ENCODE measurements at places on chromosomes 1 and 21.

- peak; percentile 32 for DNase-seq
Observed at GRCh38 chr1:114353262-114353661, 157.7 kb downstream of the TRIM33 start.

DNA sequence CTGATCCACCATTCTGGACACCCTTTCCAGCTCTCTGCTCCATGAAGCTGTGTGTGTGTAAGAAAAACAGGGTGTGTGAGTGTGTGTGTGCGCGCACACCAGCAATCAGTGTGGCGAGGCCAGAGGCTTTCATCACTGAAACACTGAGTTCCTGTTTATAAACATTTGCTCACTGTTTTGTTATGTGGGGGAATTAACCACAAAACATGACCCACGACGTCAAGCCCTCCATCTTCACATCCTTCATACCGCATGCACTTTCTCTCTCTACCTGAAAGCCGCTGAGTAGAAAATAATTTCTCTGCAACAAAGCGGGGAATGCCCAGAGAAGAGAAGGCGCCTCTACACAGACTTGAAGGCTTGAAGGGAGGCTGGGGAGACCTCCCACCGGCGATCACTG lies 148.9 kb upstream of the IRF2BP2 start:
- DNase-seq = no peak

DNA sequence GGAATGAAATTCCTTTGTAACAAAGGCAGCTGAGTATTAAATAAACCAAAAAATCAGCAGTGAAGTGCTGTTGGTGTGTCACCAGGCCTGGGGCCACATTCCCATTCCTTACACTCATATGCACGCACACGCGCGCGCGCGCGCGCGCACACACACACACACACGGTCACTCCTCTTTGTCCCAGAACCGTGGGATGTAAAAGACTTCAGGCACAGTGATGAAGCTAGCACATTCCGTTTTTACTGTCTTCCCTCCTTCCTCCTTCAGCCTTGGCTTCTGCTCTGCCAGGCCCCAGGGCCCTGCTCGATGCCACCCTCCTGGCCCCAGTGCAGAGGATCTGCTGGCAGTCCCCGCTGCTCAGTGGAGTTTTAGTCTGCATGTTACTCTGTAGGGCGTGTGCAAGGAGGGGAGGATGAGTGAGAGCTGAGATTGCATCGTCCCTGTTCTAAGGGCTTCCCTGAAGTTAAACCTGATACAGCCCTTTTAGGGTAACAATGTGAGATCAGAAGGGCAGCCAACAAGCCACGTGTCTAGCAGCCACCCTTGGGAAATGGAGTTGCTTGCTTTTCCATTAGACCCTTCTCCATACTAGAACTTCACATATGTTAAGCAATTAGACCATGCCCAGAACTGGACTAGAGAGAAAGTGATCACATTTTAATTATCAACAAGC lies 71.7 kb upstream of the WDR26 start:
- no peak for DNase-seq

DNA sequence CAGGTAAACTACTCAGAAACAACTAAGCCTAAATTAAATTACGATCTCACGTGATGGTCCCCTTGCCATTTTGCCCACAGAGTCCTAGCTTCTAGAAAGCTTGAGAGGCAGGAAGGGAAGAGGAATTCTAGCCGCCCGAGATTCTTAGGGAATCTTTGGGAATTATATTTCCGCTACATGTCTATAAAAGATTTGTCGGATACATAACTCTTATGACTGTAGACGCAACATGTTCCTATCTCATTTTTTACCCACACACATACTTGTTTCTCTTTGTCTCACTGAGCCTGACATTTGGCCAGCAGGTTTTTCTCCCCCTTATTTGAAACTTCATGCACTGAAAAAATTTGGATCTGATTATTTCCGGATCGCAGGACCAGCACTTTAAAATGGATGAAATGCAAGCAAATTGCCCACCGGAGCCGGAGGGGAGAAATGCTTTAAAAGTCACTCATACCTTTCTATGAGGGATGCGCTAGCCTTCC lies 5.5 kb downstream of the GLIS1 start:
- DNase-seq = no peak

GRCh38 chr1:167746988-167747655 lies 25.3 kb downstream of the MPZL1 start:
- no peak for DNase-seq

DNA sequence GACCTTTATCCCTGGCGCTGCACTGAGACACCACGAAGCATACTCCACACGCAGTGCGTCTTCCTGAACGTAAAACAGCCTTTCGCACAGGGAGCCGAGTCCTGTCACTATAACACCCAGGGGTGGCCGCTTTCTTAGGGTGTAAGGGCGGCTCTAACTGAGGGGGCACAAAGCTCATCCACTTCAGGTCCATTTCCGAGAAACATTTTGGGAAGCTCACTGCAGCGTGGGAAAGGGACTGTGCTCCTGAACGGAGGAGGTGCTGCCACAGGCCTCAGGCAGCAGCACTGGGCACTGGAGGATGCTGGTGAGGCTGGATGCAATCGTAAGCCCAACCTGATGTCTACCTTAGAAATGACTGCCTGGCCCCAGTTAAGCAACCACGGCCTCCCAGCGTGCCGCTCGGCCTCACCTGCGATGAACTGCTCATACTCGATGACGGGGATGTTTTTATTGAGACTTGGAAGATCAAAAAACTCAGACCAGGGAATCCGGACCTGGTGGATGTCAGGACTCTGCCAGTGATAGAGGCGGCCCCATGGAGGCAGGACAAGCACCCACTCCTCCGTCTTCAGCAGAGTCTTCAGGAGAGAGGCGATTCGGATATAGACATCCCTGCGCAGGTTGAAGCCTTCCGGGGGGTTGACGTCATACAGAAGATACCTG lies 2.3 kb downstream of the POFUT2 start:
- DNase-seq = no peak

DNA sequence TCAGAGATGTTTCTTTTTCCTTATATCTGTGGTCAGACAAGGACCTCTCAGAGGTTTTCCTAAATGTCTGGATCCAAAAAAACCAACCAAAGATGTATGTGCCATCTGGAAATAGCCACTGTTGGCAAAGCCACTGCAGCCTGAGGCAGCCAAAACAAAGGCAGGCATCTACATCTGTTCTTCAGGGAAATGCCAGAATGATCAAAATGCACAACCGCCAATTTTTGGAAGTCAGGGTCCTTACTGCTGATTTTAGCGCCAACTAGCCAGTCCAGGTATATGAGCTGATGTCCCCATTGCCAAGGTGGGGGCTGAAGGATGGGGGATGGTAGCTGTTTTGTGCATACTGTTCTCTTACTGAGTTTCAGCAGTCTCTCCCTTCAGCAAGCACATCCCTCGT lies 45.9 kb downstream of the SYT14 start:
- DNase-seq = no peak

- no peak for DNase-seq
Observed at GRCh38 chr1:81867235-81867634, 66.5 kb downstream of the ADGRL2 start.

- DNase-seq = no peak
Observed at GRCh38 chr1:228207851-228208821, at the start of gene OBSCN. OBSCN (plus strand) TSS chr1:228208044; CDS start chr1:228211784, 3,740 bp downstream.

DNA sequence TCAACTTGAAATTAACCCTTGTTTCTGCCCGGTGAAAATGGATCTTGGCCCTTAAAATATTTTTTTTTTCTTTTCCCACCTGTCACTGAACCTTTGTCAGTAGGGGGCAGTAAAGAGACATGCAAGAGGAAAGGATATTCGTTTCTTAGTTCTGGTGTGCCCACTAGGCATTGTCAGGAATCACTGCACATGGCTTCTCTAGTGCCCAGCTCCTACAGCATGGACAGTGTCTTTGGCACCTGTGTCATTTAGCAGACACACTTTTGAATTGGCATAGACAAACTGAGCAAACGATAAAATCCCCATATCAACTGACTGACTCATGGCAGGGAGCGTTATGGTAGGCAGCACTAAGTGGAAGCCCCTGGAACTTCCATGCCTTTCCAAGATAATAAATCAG lies 1048.1 kb downstream of the BRINP3 start:
- peak; percentile 1 for DNase-seq

GRCh38 chr1:152397474-152397873 lies 16.6 kb downstream of the CRNN start:
- no peak for DNase-seq

- DNase-seq = no peak
Observed at GRCh38 chr1:90614872-90615271, 102.2 kb downstream of the BARHL2 start.

GRCh38 chr1:43747736-43748135 lies 40.4 kb downstream of the ST3GAL3 start:
- no peak for DNase-seq

DNA sequence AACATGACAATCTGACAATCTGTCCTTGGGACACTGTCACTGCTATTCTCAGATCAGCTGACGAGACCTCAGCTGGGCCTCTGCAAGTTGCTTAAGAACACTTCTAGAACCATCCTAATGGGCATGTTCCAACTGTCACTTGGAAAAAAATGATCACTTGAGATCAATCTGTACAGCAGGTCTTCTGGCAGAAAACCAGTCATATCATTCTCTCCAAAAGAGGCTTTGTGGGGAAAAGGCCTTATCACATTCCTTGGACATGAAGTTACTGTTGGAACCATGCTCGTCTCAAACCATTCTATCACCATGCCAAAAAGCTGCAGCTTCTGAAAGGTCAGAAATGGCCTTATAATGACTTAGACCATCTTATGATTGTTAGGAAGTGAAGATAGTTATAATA lies 744.2 kb downstream of the USP25 start:
- DNase-seq = no peak

DNA sequence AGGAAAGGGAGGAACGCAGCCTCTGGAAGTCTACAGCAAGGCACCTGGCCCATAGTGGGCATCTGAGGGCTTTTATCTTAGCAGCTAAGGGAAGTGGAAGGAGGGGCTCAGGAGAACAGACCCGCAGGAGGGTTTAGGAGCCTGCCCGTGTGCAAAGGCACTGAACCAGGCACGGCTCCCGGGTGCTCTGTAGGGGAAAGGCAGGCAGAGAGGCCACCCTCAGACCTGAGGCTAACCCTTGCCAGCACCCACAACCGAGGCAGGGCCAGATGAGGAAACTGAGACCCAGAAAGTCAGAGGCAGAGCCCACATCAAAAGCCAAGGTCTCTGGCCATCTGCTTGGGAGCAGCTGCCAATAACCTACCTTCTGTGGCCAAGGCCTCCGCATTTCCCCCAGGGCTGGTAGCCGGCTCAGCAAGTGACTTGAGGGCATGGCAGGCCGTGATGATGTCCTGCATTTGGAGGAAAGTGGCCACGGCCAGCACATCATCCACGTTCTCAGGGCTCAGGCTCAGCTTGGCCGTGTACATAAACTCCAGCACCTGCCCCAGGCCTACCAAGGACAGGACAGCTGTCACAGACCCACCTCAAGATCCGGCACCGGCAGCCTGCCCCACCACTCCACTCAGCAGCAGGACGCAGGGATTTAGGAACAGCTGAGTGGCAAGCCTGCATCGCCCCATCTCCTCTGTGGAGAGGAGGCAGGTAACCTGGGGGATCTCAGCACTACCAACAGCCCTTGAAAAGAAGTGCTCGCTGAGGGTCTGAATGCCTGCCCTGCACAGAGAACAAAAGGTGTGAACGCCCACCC lies 29.1 kb downstream of the ZBTB17 start:
- DNase-seq = no peak

- DNase-seq = no peak
Observed at GRCh38 chr1:70093250-70093975, 112.0 kb downstream of the LRRC40 start.

DNA sequence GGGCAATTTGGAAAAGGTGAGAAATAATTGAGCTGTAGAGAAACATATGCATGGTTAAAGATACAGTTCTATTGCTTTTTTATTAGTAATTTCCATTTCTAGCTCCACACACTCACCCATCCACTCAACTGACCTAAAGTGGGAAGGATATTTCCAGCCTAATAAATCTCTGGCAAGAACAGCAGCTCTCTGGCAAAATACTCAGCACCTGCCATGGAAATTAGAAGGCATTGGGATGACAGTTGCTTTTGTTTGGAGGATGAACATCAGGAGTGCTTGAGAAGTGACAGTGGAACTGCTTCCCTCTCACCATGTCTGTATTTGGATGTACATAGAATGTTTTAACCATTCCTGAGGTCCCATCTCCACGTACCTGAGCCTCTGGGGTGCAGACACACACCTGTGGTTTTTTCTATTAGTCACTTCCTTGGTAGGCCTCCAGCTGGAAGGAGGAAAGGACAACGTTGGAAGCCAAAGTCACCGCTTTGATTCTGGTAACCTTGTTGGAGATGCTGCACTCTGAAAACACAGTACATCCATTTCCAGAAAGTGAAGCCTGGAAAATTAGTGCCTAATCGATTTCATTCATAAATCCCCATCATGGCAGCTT lies 62.3 kb upstream of the RUNX1 start:
- DNase-seq = no peak

DNA sequence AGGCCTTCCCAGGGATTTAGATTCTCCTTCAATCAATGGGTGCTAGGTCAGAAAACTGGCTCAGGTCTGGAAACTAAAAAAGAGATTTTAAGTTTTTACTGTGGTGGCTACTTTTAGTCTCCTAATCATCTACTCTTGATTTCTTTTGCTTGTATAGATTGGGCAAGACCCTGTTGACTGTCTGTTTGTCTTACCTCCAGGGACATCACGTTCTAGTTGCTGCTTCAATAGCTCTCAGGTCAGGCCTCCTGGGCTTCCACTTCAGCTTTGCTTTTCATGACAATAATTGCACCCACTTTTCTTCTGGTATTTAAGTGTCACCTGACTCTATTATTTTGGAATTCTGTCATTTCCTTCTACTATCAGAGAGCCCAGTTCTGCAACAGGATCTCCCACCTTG lies 28.5 kb upstream of the CREG1 start:
- DNase-seq = no peak

DNA sequence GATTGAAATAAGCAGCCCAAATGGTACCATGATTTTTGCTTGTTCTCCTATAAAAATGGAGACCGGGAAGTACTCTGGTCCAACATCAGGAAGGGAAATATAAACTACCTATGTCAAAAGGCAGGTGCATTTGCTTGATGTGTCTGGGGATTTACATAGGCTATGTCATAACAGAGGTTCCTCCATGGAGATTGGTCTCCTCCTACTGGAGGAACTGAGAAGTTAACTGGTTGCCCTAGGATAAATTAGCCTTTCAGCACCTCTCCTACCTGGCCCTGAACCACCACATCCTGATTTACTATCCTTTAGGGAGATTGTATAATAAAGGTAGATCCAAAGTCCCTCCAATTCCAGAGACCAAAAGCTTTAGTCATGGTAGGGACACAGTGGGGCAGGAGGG lies 1109.3 kb upstream of the B3GALT2 start:
- no peak for DNase-seq

- no peak for DNase-seq
Observed at GRCh38 chr1:240906477-240906876, 294.5 kb upstream of the GREM2 start.

- no peak for DNase-seq
Observed at GRCh38 chr1:50474859-50475809, 51.9 kb upstream of the DMRTA2 start.

DNA sequence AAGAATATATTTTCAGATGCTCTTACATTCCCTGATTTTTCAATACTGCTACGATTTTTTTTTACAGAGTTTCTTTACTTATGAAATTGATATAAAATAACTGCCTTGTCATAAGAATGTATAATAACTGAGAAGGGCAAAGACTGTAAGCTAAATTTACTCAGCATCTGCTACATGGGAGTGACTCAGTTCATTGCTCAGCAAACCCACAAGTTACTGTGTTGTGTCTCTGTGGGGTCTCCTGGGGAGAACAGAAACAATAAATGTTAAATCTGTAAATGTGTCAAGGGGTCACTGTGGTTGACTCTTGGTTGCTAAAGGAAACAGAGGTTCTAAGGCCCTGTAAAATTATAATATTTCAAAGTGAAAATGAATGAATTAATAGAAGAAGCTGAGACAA lies 210.3 kb upstream of the CACYBP start:
- DNase-seq = peak; percentile 18

- DNase-seq = peak; percentile 39
Observed at GRCh38 chr1:36223381-36223995, 755 bp upstream of the THRAP3 start.
